ENCODE measurements at places on chromosomes 7 and 10. TPM values are rescaled to one million over a fixed set of nuclear protein-coding genes. Genes with fewer than 3 reads are reported as not detected.

DENND11 gene
- 4.0 TPM for total RNA-seq

C10orf105 gene
- total RNA-seq, result 0.10 TPM

PON1 gene
- not detected for total RNA-seq

SLC18A3 gene
- not detected for total RNA-seq

DNA sequence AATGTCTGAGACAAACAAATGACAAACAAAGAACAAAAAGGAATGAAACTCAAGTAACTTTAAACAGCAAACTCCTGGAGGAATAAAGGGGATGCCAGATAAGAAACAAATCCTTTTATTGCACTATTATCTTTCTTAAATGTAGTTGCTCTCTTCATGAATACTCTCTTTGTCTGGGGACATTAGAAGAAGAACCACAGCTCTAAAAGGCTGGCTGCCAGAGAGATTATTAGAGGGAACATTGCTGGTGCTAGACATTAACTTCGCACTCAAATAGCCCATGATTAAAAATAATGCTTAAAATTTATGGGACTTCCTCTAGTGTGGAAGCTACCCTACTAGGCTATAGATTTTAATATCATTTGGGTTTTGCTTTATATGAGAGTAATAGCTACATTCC, 1330.4 kb downstream of the XPNPEP1 start:
- DNase-seq, result no peak

DNA sequence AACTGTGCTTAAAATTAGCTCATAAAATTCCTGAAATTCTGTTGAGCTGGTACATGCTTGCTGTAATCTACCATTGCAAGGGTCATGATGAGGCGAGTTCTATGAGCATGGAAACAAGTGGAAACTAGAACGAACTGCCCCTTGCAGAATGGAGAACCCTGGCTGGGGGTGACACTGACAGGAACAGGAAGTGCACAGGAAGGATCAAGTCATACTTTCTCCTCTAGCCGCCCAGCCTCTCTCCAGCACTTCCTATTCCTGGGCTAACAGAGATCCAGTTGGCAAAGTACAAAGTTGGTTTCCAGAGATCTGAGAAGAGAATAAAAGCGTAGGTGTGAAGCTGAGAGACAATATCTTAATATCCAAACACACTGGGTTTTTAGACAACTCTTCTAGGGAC, 414.2 kb upstream of the PODXL start:
- no peak for DNase-seq

DNA sequence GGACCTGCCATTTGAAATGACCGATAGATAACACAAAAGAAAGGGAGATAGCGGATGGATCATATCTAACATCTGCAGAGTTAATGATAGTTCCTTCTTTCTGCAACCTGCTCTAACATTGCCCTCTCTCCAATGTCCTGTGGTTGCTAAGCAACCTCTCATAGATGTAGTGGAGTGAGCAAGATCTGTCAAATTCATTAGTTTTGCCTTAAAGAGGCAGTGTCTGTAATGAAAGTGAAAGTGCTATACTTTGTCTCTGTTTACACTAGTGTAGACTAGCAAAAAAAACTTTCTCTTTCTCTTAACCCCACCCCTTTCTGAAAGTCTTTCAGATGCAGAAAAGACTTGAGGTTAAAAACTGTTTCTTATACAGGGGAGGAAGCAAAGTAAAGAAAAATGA, 1196.9 kb downstream of the SORCS3 start:
- DNase-seq, result peak; percentile 48

GRCh38 chr7:84144935-84145334, 49.7 kb downstream of the SEMA3A start:
- no peak for DNase-seq

DNA sequence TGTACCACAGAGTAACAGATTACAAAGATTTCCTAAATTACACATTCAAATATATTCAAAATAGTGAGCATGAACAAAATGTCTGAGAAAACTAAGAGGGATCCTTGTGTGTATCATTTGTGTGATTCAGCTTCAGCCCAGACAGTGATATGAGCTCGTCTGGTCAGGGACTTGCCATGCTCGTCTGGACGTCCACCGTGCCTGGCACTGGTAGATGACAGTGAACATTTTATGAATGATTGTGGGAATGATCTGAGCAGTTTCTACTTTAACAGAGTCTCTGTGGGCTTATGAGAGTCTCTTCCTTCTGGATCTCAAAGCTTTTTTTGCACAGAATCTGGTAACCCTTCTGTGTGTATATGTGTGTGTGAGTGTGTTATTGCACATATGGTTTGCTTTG, 34.2 kb upstream of the ANKRD2 start:
- peak; percentile 40 for DNase-seq

DNA sequence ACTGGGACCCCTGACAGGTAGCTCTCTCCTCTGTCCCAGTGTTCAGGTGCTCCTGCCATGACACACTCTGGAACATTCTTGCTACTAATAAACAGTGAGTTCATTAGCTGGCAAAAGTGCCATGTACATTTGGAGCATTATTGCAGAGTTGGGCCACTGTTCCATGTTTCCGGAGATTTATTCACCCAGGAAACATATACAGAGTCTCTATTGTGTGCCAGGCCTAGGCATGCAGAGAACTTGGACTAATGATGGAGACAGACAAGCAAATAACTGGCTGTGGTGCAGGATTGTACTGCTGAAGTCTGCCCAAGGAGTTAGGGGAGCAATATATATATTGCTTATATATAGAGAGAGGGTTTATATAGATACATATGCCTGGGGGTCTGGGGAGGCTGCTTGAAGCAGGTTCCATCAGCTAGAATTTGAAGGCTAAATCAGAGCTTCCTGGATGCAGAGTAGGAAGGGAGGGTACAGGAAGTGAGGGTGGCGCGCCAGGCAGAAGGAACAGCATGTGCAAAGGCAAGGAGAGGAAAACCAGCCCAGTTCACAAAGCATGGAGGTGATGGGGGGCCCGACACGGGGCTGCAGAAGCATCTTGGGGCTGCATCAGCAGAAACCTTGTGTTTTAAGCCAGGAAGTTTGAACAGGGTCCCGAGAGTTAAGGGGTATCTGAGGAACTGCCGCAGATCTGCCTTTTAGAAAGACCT, 22.7 kb upstream of the EEPD1 start:
- DNase-seq, result no peak

Data from RPMI7951 (cell line).